ENCODE measurements at places on chromosomes 6 and 20.

GRCh38 chr6:10343320-10343719 is 71.6 kb downstream of the TFAP2A start:
- H3K27ac ChIP-seq: no peak overlapping the region
- H3K4me3 ChIP-seq: no peak overlapping the region
- no peak for DNase-seq
- H3K36me3 ChIP-seq: no peaks in the 10 kb centered on the region
- no peaks in the 10 kb centered on the region for H3K4me1 ChIP-seq
- no peaks in the 10 kb centered on the region for H3K27me3 ChIP-seq

- no peaks in the 10 kb centered on the region for H3K36me3 ChIP-seq
- no peak overlapping the region for H3K4me3 ChIP-seq
- no peak for DNase-seq
- H3K27me3 ChIP-seq: no peaks in the 10 kb centered on the region
- H3K27ac ChIP-seq: no peak overlapping the region
These were observed 51.3 kb upstream of the EIF2S2 start for GRCh38 chr20:34163307-34163706.

- peaks cover 4% of the 10 kb centered on the region for H3K4me1 ChIP-seq
- H3K27me3 ChIP-seq: no peaks in the 10 kb centered on the region
- no peaks in the 10 kb centered on the region for H3K36me3 ChIP-seq
- H3K27ac ChIP-seq: no peak overlapping the region
- no peak for DNase-seq
These were observed 19.6 kb downstream of the FARS2 start for GRCh38 chr6:5280920-5281319.

- no peaks in the 10 kb centered on the region for H3K27me3 ChIP-seq
- no peaks in the 10 kb centered on the region for H3K36me3 ChIP-seq
- no peak overlapping the region for H3K27ac ChIP-seq
- no peaks in the 10 kb centered on the region for H3K4me1 ChIP-seq
These were observed 73.1 kb downstream of the NDUFAF5 start for GRCh38 chr20:13857961-13858360.

DNA sequence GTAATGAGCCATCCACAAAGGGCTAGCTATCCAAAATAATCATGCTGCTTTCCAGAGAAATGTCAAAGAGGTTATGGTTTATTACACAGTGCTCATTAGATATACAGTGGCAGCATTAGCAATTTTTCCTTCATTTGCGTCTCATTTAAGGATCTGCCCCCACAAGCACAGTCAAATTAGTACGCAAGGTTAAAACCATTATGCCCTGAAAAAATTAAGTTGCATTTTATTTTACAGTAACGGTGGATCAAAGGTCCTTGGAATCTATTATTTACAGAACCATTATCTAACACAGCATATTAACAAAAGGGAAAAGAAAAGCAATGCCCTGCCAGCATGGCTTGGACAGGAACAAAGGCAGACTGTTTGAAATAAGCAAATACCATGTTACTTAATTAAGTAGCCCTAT is 144.8 kb downstream of the PDSS2 start:
- no peaks in the 10 kb centered on the region for H3K36me3 ChIP-seq
- no peak overlapping the region for H3K27ac ChIP-seq
- H3K4me1 ChIP-seq: no peaks in the 10 kb centered on the region
- H3K4me3 ChIP-seq: no peak overlapping the region
- DNase-seq: no peak

DNA sequence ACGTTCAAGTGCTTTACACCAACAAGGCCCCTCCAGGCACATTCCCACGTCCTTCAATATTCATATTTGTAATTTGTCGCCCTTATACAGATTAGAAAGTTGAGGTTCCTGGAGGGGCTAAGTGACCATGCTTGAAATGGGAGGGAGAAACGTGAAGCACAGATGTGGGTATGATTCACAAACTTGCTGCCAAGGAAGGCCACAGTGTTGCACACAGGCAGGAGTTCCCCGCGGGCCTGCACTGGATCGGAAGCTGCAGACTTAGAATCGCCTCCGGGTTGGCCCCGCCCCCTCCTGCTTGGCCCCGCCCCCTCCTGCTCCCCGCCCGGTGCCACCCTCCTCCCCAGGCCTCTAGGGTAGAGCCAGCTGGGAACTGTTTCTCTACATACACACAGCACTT is 58.2 kb upstream of the QKI start:
- H3K4me1 ChIP-seq: no peaks in the 10 kb centered on the region
- no peak overlapping the region for H3K27ac ChIP-seq
- no peak for DNase-seq
- H3K27me3 ChIP-seq: no peaks in the 10 kb centered on the region
- no peak overlapping the region for H3K4me3 ChIP-seq
- no peaks in the 10 kb centered on the region for H3K36me3 ChIP-seq

- no peaks in the 10 kb centered on the region for H3K36me3 ChIP-seq
- no peaks in the 10 kb centered on the region for H3K27me3 ChIP-seq
- H3K27ac ChIP-seq: no peak overlapping the region
- no peak for DNase-seq
These were observed 180.7 kb upstream of the HS3ST5 start for GRCh38 chr6:114523508-114523907.

GRCh38 chr6:96898241-96898851 is 655 bp upstream of the NDUFAF4 start:
- no peak for DNase-seq
- no peaks in the 10 kb centered on the region for H3K27me3 ChIP-seq
- peak overlapping the region; percentile 92 for H3K27ac ChIP-seq

GRCh38 chr6:132132924-132133639 is 181.9 kb upstream of the CCN2 start:
- no peak overlapping the region for H3K27ac ChIP-seq
- H3K36me3 ChIP-seq: no peaks in the 10 kb centered on the region
- DNase-seq: no peak
- H3K4me3 ChIP-seq: no peak overlapping the region
- no peaks in the 10 kb centered on the region for H3K4me1 ChIP-seq

DNA sequence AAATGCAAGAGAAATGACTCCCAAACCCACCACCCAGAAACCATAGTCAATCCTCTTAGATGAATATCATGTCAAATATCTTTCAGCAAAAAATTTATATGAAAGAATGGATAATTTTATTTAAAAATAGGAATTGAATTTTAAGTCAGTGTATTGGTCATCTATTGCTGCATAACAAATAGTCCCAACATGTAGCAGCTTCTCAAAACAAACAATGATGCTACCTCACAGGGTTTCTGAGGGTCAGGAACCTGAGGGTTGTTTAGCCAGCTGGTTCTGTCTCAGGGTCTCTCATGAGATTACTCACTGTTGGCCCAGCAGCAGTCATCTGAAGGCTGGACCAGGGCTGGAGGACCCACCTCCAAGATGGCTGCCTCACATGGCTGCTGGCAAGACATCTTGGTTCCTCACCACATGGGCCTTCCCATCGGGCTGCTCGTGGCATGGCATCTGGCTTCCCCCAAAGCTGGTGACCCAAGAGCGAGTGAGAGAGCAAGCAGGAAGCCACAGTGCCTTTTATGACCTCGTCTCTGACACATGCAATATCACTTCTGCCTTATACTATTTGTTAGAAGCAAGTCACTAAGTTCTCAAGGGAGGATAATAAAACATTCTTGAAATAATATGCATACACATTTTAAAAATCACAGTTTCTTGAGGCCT is 36.3 kb downstream of the BANF2 start:
- H3K27ac ChIP-seq: no peak overlapping the region
- no peak for DNase-seq
- no peaks in the 10 kb centered on the region for H3K36me3 ChIP-seq
- H3K4me3 ChIP-seq: no peak overlapping the region
- H3K4me1 ChIP-seq: no peaks in the 10 kb centered on the region

- H3K4me3 ChIP-seq: no peak overlapping the region
- no peaks in the 10 kb centered on the region for H3K36me3 ChIP-seq
- H3K27me3 ChIP-seq: no peaks in the 10 kb centered on the region
- H3K4me1 ChIP-seq: no peaks in the 10 kb centered on the region
These were observed 808.3 kb downstream of the TFAP2A start for GRCh38 chr6:9606435-9607134.

GRCh38 chr6:136783495-136784270 is 8.6 kb downstream of the MAP3K5 start:
- H3K27ac ChIP-seq: no peak overlapping the region
- no peaks in the 10 kb centered on the region for H3K36me3 ChIP-seq
- H3K4me1 ChIP-seq: peaks cover 72% of the 10 kb centered on the region
- H3K27me3 ChIP-seq: no peaks in the 10 kb centered on the region
- DNase-seq: no peak

- H3K27ac ChIP-seq: no peak overlapping the region
- DNase-seq: no peak
- H3K27me3 ChIP-seq: no peaks in the 10 kb centered on the region
- no peaks in the 10 kb centered on the region for H3K36me3 ChIP-seq
- H3K4me3 ChIP-seq: no peak overlapping the region
These were observed 120.6 kb downstream of the TBX18 start for GRCh38 chr6:84643778-84644177.

GRCh38 chr6:37435373-37435772 is 2.4 kb downstream of the CMTR1 start:
- peaks cover 27% of the 10 kb centered on the region for H3K4me1 ChIP-seq
- no peak overlapping the region for H3K4me3 ChIP-seq
- no peaks in the 10 kb centered on the region for H3K27me3 ChIP-seq

- H3K27ac ChIP-seq: no peak overlapping the region
- H3K4me3 ChIP-seq: no peak overlapping the region
- H3K27me3 ChIP-seq: no peaks in the 10 kb centered on the region
- H3K4me1 ChIP-seq: no peaks in the 10 kb centered on the region
- no peak for DNase-seq
These were observed 358.2 kb upstream of the ID4 start for GRCh38 chr6:19478992-19479391.

- no peaks in the 10 kb centered on the region for H3K27me3 ChIP-seq
- no peak overlapping the region for H3K27ac ChIP-seq
- no peaks in the 10 kb centered on the region for H3K36me3 ChIP-seq
- no peak for DNase-seq
These were observed 288.7 kb upstream of the PRDM1 start for GRCh38 chr6:105797286-105797979.

DNA sequence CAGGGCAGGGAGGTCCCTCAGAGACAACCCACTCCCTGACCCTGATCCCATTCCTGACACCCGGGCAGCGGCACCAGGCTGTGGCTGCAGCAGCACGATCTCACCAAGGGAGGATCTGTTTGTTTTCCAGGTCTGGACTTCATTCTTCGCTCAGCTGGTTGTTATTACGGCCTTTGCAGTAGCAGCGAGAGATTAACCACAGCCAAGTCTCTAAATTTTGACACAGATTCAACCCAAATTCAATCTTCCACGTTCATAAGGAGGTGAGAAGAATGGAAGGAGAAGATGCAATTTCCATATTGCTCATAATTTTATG is 91.1 kb upstream of the THBS2 start:
- no peaks in the 10 kb centered on the region for H3K4me1 ChIP-seq
- no peak overlapping the region for H3K27ac ChIP-seq
- DNase-seq: no peak
- no peaks in the 10 kb centered on the region for H3K27me3 ChIP-seq

GRCh38 chr6:131629651-131630050 is 1.6 kb upstream of the MED23 start:
- no peak overlapping the region for H3K4me3 ChIP-seq
- H3K4me1 ChIP-seq: peaks cover 17% of the 10 kb centered on the region

GRCh38 chr6:168311410-168312124 is 8.0 kb downstream of the DACT2 start:
- no peaks in the 10 kb centered on the region for H3K4me1 ChIP-seq
- no peak for DNase-seq
- no peaks in the 10 kb centered on the region for H3K27me3 ChIP-seq
- no peak overlapping the region for H3K27ac ChIP-seq
- no peak overlapping the region for H3K4me3 ChIP-seq

DNA sequence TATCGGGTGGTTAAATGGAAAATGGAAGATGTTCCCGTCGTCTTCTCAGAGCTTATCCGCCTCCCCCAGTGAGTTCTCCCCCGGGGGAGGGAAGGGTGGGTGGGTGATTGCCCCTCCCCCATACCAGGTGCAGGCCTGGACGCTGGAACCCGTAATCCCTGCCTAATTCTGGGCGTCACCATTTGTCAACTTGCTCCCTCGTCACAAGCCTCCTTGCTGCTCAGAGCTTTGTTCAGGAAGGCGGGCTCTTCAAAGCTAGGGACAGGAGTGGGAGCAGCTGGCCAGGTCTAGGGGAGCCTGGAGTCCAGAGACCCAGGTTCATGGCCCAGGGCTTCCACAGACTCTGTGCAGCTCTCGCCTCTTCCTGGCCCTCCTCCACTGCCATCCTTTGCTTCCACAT is 25.6 kb downstream of the CDH22 start:
- no peak overlapping the region for H3K27ac ChIP-seq
- DNase-seq: no peak
- H3K36me3 ChIP-seq: no peaks in the 10 kb centered on the region
- no peak overlapping the region for H3K4me3 ChIP-seq
- no peaks in the 10 kb centered on the region for H3K4me1 ChIP-seq

DNA sequence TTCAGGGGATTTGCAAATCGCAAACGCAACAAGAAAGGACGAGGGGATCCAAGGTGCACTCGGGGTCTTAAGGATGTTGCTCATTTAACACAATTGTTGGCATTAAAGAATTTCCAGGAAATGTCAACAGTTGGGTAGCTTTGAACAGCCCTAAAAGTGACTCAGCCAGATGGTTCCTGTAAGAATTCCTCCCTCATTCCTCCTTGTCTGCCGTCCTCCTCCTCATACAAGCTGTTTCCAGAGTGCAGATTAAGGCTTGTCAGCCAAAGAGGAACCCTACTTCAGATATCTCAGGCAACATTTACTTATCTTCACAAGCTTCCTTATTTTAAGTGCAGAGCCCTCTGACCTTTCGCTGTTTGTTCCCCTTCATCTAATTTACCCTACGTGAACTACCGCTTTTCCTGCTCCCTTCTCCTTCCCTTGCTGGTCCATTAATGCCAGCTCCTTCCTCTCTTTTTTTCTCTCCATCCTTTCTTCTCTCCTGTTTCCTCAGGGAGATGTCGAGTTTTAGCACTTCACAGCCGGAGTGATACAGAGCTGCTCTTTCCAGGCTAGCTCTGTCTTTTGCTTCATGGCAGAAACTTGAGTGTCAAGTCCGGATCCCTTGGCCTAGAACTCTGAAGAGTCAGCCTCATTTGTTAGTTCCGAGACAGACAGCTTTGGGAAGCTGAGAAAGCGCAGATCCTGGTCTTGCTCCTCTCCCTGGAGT is 26.1 kb upstream of the TBC1D7 start:
- H3K36me3 ChIP-seq: no peaks in the 10 kb centered on the region
- peak overlapping the region; percentile 52 for H3K4me3 ChIP-seq
- peak overlapping the region; percentile 32 for H3K27ac ChIP-seq
- DNase-seq: no peak
- H3K4me1 ChIP-seq: peaks cover 37% of the 10 kb centered on the region
- no peaks in the 10 kb centered on the region for H3K27me3 ChIP-seq

- no peaks in the 10 kb centered on the region for H3K27me3 ChIP-seq
- peak overlapping the region; percentile 70 for H3K27ac ChIP-seq
- peak; percentile 74 for DNase-seq
- peaks cover 37% of the 10 kb centered on the region for H3K4me1 ChIP-seq
- peaks cover 23% of the 10 kb centered on the region for H3K36me3 ChIP-seq
These were observed 771 bp downstream of the ARFRP1 start for GRCh38 chr20:63706852-63707557.

DNA sequence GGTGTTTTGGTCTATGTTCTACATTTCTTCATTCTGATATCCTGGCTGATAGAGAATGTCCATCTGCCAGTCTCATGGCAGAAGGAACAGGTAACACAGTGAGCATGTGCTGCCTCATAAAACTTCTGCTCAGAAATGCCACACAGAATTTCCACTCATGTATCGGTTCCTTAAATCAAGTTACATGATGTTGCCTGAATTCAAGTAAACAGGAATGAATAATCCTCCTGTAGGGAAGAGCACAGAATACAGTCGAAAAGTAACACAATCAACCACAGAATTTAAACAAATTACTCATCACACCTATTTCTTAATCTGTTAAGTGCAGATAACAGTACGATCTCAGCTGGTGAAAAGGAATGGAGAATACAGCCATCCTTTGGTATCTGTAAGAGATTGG is 74.7 kb downstream of the FAM217A start:
- no peak overlapping the region for H3K27ac ChIP-seq
- DNase-seq: no peak
- no peaks in the 10 kb centered on the region for H3K27me3 ChIP-seq
- no peak overlapping the region for H3K4me3 ChIP-seq
- peaks cover 7% of the 10 kb centered on the region for H3K4me1 ChIP-seq

Measured in CD8-positive, alpha-beta memory T cell (primary cell).